ENCODE measurements at places on chromosomes 12 and 14.
A peak's percentile ranks its signal among the peaks of the same experiment; 100 is the strongest.

- DNase-seq: no peak
Observed at GRCh38 chr14:56088941-56089340, 29.3 kb upstream of the PELI2 start.

DNA sequence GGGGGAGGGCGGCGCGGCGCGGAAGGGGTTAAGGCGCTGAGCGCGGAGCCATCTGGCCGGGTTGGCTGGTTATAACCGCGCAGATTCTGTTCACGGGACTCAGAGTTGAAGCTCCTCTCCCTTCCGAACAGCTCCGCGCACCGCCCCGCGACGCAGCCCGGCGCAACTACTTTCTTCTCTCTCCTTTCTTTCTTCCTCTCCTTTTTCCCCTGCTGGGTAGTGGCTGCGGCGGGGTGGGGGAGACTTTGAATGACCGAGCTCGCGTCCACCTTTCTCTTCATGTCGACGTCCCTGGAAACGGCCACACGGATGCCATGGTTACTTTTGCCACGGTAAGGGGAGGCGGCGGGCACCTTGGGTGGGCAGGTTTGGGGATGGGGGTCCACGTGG lies at the start of gene NTF3:
TSS of gene NTF3 (plus strand) at position 98 of the 390 bp plus-strand sequence. CDS start at position 315, 217 bp downstream.
- DNase-seq: no peak

DNA sequence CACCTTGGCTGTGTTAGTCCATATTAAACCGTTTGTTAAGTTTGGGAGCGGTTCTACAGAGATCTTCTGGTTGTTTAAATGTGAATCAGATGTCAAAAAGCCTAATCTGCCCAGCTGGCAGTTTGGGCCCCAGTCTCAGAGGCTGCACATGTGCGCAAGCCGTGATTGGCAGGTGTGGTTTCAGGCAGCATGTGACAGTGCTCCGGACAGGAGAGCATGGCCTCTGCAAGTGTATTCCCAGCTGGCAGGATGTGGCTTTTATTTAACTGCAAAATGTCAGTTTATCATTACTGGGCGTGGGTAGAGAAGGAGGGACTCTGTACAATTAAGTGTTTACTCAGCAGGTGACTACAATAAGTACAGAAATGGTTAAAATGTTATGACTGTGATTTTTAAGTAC lies 77.5 kb downstream of the PELI2 start:
- DNase-seq: no peak

DNA sequence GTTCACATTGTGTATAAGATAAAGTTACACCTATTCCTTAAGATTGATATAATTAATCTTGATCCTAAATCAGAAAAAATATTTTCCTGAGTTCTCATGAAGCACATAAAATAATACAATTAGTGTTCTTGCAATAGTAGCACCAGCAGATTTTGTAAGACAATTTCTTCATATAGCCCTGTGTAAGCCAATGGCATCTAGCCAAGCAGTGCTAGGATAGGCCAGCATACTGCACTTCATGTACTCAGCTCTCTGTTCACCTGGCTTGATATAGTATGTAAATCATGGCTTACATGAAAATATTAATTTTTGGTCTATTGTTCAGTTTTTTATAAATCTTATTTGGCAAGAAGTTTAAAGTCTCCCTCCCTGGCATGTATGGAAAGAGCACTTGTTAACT lies 1.9 kb downstream of the KLRF2 start:
- no peak for DNase-seq

DNA sequence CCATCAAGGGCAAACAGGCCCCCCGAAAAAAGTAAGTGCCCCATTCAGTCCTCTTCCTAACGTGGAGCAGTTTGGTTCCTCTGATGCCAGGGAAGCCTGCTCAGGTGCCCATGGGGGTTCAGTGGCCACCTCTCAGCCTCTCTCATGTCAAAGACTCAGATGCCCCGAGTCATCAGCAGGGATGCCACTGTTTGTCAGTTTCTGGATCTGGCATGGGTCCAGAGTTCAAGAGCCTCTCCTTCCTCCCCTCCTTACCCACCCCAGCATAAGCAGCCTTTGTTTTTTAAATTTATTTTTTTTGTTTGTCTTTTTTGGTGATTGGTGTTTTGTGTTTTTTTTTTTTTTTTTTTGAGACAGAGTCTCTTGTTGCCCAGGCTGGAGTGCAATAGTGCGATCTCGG lies 11.3 kb downstream of the KMT5A start:
- DNase-seq: no peak

DNA sequence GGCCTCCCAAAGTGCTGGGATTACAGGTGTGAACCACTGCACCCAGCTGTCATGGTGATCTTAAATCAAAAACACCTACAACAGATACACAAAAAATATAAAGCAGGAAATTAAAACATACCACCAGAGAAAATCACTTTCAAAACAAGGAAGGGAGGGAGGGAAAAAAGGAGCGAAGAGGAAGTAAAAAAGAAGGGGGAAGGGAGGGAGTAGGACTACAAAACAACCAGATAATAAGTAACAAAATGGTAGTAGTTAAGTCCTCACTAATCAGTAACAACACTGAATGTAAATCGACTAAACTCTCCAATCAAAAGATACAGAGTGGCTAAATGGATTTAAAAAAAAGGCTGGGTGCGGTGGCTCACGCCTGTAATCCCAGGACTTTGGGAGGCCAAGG lies 89.0 kb downstream of the SH2B3 start:
- DNase-seq: no peak

- no peak for DNase-seq
Observed at GRCh38 chr14:85873006-85873405, 343.1 kb downstream of the FLRT2 start.

- DNase-seq: no peak
Observed at GRCh38 chr14:89296281-89296745, 120.7 kb downstream of the FOXN3 start.

- no peak for DNase-seq
Observed at GRCh38 chr12:70271025-70271424, 27.8 kb downstream of the CNOT2 start.

DNA sequence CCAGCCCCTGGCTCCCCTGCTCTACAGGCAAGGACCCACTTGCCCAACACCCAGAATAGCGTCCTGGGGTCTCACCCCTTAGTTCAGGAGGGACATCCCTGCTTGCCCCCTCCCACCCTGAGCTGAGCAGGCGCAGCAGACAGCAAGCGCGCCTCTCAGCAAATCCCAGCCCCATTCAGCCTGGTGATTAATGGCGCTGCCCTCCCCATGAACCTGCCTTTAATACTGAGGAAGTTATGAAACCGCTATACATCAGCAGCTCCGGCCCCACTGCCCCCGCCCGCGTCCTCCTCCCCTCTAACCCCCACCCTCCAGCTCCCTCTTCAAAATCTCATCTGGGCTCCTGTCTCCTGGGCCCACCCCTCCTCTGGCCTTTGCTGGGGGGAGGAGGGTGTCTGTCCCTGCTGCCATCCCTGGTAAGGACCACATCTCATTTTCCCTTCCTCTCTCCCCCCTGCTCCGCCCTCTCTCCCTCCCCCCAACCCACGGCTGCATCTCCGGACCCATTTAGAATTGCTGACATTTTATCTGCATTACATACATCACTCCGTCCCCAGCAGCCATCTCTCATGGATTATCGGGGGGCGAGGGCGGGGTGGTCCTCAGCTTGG lies 7.1 kb upstream of the SMUG1 start:
- DNase-seq: no peak

DNA sequence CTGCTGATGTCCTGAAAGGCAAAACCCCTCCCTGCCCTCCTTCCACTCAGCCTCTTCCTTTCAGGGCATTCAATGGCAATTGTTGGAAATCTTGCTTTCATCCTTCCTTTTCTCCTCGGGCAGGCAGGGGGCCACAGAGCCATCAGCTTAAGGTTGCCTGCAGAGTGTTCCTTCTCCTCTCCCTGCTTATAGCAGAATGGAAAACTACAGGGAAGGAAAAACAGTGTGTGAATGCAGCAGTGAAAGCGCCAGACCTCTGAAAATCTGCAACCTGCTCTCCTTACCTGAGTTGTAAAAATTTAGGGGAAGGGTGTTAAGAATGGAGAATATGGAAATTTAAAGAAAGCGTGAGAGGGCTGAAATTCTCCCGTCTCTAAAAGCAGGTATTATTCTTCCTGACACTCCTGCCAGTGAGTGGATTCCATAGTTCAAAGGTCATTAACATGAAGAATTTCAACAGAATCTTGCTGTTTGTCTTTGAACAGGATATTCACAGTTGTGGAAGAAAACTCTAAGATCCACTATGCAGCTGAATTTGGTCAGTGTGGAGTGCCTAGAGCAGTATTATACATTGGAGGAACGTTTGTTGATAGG lies 348.8 kb downstream of the KCNH5 start:
- no peak for DNase-seq

GRCh38 chr12:96907671-96908422 lies 790 bp downstream of the NEDD1 start:
- peak; percentile 16 for DNase-seq

GRCh38 chr12:104643819-104644669 lies 187.3 kb downstream of the CHST11 start:
- DNase-seq: no peak

DNA sequence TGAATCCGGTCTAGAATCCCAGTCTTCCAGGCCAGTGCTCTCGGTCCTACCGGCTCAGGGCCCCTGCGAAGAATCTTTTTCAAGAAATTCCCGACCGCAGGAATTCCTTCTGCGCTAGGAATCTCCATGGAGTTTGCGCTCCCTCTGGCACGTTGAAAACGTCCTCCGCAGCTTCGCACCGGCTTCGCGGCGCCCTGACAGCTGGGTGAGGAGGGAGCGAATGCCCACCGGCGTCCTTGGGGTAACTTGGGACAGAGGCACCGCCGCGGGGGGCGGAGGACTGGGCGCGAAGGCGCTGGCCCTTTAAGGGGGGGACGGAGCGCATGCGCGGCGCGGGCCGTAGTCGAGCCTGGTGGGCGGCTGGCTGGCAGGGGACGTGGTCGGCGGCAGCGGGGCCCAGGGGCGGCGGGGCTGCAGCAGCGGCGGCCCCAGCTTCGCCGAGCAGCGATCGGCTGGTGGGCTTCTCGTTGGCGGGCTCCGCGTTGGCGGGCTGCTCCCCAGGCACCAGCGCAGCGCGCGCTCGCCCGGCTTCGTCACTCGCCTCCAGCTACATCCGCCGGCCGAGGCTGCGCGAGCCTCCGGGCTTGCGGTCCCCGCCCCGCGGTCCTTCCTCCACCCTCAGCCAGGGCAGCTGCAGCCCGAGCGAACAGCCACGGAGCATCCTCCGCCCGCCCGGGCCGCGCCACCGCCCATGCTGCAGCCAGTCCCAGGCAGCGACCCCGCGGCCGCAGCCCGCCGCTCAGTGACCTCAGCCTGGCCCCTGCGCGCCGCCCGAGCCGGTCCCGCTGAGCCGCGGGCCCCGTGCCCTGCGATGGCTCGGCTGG lies at the start of gene VASH1:
TSS of gene VASH1 (plus strand) at position 333 of the 824 bp plus-strand sequence. CDS start 1,354 bp downstream, outside the sequence.
- DNase-seq: peak; percentile 20

Measured in activated T-cell treated with anti-CD3 and anti-CD28 coated beads for 4 hours (primary cell).